ENCODE measurements at places on chromosomes 1 and 21.

- DNase-seq = no peak
These were observed 1.1 kb downstream of the TOR1AIP1 start for GRCh38 chr1:179883040-179883744.

- DNase-seq = no peak
These were observed 3.2 kb downstream of the SLC1A7 start for GRCh38 chr1:53138991-53139884.

DNA sequence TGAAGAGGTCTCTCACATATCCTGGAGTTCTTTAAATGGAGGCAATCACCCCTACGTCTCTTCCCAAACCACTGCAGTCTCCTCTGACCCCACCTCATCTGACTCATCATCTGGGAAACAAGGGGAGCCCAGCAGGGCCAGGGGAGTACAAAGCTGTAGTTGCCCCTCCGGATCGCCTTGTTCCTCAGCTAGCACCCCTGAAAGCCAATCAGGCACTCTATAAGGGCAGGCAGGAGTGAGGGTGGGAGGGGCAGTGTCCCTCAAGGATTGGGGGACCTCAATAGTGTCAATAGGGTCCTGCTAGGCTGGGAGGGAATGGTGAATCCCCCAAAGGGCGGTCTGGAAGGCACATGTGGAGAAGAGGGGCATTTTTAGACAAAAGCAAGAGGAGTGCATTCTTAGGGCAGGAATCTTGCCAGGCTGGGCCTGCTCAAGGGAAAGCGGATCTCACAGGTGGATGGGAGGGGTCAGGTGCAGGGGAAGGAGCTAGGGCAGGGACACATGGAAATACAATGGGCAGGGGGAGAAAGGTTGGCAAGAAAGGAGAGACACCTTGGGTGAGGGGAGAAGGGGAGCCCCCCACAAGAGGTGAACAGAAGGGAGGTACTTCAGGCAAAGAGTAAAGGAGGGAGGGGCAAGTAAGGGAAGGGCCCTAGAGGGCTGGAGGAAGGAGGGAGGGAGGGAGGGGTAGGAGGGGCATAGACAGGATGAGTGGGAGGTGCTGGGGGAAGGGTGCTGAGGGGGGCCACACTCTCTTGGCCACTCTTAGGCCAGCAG, 5.8 kb downstream of the SHISA4 start:
- no peak for DNase-seq

- DNase-seq = no peak
These were observed 25.7 kb downstream of the TRIM67 start for GRCh38 chr1:231187571-231187970.

DNA sequence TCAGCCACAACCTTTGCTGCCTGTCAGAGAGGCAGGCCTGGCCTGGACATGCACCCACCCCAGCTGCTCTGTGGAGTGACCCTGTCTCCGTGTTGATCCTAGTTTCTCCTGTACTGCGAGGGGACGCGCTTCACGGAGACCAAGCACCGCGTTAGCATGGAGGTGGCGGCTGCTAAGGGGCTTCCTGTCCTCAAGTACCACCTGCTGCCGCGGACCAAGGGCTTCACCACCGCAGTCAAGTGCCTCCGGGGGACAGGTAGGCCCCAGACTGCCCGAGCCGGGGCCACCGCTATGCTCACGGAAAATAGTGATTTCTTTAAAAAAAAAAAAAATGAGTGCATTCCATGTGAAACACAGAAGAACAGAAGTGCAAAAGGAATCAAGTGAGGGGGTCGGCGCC, 41.6 kb upstream of the TRAPPC10 start:
- DNase-seq = no peak

- DNase-seq = no peak
These were observed 4.1 kb downstream of the POGZ start for GRCh38 chr1:151455231-151455630.

DNA sequence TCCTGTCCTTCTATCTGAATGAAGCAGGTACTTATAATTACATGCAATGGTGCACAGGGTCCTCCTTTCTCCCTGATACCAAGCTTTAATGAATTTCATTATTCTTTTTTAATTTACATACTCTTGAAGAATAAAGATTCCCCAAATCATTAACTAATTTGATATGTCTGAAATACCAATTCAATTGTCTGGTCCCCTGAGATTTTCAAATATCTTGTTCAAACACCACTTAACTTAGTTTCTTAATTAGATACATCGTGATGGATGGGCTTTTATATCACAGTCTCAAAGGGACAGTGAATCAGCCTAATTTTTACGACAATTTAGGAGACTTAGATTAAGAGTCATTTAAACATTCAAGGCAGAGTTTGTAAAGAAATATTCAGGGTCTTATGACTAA, 1054.6 kb downstream of the PLA2G4A start:
- no peak for DNase-seq

GRCh38 chr1:174258148-174258550, 98.8 kb downstream of the RABGAP1L start:
- peak; percentile 46 for DNase-seq

DNA sequence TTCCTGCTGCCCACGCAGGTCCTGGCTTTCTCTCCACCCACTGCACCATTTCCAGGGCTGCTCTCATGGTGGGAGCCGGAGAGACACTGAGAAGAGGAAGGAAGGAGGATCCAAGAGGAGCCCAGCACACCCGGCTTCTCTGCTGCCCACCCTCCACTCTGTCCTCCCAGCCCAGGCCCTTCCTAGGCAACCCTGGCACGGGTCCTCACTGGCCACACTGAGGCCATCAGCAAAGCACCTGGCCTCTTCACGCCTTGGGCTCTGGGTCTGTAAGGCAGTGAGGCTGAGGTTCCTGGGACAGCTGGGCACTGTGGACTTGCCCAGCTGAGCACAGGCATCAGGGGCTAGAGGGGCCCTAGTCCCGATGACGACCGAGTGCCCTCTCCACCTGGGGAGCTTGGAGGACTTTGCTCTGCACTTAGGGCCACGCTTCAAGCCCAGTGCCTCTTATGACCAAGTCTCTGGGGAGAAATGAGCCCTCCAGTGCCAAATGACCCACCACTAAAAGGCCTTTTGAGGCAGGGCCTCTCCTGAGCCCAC, 43.1 kb downstream of the PDE9A start:
- DNase-seq = no peak

DNA sequence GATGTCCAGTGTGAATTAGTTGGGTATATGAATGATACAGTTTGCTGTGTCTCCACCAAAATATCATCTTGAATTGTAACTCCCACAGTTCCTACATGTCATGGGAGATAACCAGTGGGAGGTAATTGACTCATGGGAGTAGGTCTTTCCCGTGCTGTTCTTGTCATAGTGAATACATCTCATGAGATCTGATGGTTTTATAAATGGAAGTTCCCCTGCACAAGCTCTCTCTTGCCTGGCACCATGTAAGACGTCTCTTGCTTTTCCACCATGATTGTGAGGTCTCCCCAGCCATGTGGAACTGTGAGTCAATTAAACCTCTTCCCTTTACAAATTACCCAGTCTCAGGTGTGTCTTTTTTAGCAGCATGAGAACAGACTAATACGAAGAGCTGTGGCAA, 223.0 kb downstream of the AJAP1 start:
- no peak for DNase-seq

- DNase-seq = no peak
These were observed 214.1 kb downstream of the NUF2 start for GRCh38 chr1:163535807-163536206.

GRCh38 chr1:19564366-19564765, 79.0 kb upstream of the CAPZB start:
- no peak for DNase-seq

GRCh38 chr1:3531928-3532327, 77.5 kb downstream of the ARHGEF16 start:
- no peak for DNase-seq

- DNase-seq = no peak
These were observed 117.1 kb upstream of the COL6A1 start for GRCh38 chr21:45864436-45864835.

DNA sequence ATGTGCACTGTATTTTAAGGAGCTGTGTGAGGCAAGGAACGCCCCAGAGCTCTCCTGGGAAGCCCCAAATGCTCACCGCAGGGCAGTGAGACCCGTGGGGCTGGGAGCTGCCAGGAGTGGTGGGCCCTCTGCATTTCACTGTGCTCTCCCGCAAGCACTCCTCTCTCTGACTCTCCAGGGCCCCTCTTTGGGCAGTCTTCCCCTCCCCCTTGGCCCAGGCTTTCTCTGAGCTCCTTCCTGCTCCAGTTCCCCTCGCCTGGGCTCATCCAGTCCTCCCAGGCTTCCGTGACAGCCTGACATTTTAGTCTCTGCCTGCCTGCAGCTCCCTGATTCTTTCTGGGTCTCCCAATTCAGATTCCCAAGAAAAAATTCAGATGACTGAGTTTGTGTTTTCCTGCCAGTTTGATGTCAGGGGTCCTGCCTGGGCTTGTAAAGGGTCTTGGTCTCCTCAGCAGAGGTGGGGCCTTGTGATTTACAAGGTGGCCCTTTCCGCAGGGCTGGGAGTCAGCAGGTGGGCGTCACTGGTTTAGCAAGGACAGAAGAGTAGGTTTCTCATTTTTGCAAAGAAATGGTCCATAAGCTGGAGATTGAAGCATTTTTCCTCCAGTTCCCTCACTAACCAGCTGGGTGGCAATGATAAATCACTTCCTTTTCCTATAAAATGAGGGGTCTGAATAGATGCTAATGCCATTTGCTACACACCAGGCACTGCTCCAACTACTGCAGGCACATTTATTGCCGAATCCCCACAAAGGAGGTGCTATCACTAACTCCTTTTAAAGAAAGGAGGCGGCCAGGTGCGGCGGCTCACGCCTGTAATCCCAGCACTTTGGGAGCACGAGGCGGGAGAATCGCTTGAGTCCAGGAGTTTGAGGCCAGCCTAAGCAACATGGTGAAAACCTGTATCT, 1.9 kb upstream of the CA6 start:
- DNase-seq = no peak

- DNase-seq = no peak
These were observed 29.1 kb downstream of the CHML start for GRCh38 chr1:241611063-241611462.

DNA sequence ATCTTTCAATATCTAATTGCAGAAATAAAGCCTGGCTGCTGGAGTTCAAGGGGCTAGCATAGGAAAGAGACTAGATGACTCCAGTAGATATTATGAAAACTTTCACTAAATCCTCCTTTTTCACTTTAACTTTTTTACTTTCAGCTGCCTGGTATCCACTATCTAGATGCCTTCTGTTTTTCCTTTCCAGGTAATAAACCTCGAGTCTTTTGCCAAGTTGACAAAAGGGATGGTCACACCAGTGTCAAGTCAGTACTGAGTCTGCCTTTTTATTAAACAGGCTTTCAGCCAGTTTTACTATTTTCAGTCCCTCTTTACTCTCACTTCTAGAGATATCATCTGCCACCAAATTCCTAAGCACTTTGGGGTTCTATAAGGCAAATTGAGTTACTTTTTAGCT, 195.6 kb downstream of the FGGY start:
- DNase-seq = no peak

DNA sequence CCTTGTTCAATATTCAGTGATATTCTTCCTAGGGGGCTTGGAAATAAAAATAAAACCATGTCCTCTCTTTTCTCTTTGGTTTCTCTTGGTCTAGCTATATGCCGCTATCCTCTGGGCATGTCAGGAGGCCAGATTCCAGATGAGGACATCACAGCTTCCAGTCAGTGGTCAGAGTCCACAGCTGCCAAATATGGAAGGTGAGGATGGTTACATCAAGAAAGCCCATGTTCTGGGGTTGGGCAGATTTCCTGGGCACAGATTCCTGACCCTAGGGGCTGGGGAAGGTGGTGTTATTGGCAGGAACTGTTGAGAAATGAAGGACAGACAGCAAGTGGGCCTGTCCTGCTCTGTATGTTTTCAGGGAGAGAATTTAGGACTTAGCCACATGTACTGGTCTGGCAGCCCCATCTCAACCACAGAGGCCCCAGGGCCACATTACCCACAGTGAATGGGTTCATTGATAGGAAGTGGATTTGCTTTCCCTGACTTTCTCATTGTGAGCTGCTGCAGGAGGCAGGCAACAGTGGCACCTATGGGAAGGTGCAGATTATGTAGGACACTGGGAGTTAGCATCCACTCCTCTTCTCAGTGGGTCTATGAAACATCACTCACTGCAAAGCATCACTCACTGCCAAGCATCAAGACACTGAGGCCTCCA, 37.4 kb upstream of the HSD17B7 start:
- no peak for DNase-seq

DNA sequence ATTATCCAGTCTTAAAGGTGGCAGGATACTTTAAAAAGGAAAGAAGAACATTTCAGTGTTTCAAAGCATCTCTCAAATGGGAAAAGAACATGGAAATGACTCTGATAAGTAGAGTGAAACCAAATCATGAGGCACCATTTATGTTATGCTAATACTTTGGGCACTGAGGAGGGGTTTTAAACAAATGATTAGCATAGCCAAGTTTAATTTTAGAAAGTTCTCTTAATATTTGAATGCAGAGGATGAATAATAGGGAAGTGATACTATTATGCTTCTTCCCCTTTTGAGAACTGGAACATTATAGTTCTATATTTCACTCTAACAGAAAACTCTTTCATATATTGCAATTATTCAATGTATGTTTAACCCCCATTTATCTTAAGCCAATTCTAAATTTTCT, 1181.9 kb upstream of the PRMT6 start:
- DNase-seq = no peak

DNA sequence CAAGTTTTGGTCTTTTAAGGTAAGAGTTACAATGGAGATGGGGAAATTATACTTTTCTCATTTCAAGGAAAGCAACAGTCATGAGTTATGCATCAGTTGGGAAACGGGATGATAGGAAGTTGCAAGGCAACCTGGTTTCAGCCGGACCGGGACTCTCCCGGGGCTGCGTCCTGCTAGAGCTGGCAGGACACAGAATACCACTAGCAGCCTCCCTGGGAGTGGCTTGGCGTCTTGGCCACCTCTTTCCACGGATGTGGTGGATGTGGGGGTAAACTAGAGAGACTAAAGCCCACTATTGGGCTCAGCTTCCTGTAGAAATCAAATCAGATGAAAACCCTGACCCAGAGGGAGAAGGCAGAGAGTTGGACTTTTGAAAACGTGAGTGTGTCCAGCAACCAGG, 71.9 kb downstream of the ADARB1 start:
- no peak for DNase-seq

DNA sequence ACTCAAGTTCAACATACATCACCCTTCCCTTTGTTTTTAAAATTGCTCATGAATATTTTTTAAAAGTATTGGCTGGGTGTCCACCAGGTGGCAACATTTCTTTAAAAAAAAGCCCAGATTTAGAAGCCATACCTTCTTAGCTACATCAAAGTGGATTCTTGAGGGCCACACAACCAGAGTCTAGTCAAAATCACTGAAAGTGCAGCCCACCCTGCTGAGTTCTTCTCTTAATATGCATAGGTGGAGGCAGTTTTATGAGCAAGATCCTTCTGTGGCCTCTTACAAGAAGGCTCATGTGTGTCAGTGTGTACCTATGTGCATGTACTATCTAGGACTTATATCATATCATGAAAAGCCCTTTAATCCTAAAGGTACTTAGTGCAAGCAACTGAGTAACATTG, 16.9 kb upstream of the GNG12 start:
- no peak for DNase-seq
